ENCODE measurements at places on chromosomes 4 and X. TPM values are rescaled to one million over a fixed set of nuclear protein-coding genes. Genes with fewer than 3 reads are reported as not detected.

Gene AMBN
- total RNA-seq, result 0.14 TPM

Gene PRMT9
- total RNA-seq, result 14.8 TPM

Gene RNF212
- total RNA-seq, result 10.9 TPM

Gene CCNB3
- 0.36 TPM for total RNA-seq

Gene SCML2
- total RNA-seq, result 8.2 TPM

Gene ADH1C
- total RNA-seq, result 0.69 TPM

Gene CORIN
- total RNA-seq, result 1.1 TPM

Gene MTNR1A
- total RNA-seq, result 0.80 TPM

DNA sequence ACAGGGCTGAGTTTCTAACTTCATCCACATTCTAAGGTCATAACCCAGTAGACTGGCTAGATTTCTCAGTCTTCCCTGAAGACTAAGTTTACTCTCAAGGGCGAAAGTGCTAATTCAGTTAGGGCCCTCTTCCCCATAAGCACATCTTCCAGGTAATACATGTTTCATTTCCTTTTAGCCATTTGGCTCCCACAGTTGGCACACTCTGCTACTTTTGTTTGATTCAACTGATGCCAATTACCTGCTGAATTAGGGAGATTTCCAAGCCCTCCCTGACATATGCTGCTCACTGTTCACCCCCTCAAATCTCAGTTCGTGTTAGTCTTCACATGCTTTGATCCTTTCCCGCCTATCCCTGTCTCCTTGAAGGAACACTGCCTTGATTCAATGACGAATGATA lies 17.0 kb upstream of the WDR17 start:
- DNase-seq, result no peak

GRCh38 chrX:127943571-127943970 lies 108.6 kb downstream of the ACTRT1 start:
- no peak for DNase-seq

GRCh38 chr4:24840362-24840761 lies 45.0 kb downstream of the SOD3 start:
- no peak for DNase-seq

GRCh38 chrX:48918301-48918642 lies 552 bp downstream of the PIM2 start:
- no peak for DNase-seq

- DNase-seq, result no peak
Observed at GRCh38 chr4:2767046-2767704, 11.0 kb upstream of the TNIP2 start.

GRCh38 chr4:53902786-53903185 lies 161.6 kb downstream of the CHIC2 start:
- no peak for DNase-seq

DNA sequence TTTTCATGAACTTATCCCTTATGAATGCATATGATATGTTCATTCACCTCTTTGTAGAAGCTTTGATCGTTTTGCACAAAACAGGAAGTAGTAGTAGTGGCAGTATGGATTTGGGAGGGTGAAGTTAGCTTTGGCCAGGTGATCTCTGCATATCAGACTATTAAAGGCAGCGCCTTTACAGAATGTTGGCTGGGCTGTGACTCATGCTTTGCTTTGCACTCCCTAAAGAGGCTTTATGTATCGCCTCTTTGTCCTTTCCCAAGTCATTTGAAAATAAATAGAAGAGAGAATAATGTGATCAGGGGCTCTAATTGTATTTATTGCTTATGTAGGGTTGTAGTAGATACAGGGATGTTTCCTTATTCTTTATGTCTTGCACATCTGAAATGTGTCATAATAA lies 50.4 kb downstream of the SHROOM3 start:
- no peak for DNase-seq

- DNase-seq, result no peak
Observed at GRCh38 chr4:152265149-152265621, 270.7 kb downstream of the FBXW7 start.

- peak; percentile 41 for DNase-seq
Observed at GRCh38 chrX:123648028-123648810, 84.6 kb downstream of the THOC2 start.

DNA sequence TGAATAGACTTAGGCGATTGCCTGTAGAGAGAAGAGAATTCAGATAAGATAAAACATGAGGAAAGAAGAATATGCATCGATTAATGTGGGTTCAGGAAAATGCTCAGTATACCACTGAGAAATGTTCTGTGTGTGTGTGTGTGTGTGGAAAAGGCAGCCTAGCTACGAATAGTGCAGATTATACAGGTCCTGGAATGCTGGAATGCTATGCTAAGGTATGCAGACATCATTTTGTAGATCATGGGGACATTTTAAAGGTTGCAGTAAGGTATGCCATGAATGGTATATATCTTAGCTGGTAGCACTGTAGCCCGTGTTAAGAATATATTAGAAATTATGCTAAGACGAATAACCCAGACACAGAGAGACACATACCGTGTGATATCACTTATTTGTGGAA lies 267.9 kb downstream of the TLL1 start:
- no peak for DNase-seq

- no peak for DNase-seq
Observed at GRCh38 chr4:163592212-163592611, 97.7 kb downstream of the TMA16 start.

DNA sequence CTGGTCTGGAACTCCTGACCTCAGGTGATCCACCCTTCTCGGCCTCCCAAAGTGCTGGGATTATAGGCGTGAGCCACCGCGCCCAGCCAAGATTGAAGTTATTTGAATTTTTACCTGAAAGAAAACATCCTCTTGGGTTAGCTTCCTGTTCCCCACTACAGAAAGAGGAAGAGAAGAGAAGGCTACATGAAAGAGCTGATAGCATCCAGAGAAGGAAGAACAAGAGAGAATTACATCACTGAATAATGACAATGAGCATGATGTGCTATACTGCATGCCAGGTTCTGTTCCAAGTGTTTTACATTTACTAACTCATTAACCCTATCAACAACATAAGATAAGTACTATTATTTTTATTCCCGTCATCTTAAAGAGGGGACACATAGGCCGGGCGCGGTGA lies 11.5 kb upstream of the TBC1D1 start:
- DNase-seq, result no peak

GRCh38 chr4:134935320-134935719 lies 733.7 kb upstream of the PABPC4L start:
- DNase-seq, result no peak
